ENCODE measurements at places on chromosomes 5 and 9.

DNA sequence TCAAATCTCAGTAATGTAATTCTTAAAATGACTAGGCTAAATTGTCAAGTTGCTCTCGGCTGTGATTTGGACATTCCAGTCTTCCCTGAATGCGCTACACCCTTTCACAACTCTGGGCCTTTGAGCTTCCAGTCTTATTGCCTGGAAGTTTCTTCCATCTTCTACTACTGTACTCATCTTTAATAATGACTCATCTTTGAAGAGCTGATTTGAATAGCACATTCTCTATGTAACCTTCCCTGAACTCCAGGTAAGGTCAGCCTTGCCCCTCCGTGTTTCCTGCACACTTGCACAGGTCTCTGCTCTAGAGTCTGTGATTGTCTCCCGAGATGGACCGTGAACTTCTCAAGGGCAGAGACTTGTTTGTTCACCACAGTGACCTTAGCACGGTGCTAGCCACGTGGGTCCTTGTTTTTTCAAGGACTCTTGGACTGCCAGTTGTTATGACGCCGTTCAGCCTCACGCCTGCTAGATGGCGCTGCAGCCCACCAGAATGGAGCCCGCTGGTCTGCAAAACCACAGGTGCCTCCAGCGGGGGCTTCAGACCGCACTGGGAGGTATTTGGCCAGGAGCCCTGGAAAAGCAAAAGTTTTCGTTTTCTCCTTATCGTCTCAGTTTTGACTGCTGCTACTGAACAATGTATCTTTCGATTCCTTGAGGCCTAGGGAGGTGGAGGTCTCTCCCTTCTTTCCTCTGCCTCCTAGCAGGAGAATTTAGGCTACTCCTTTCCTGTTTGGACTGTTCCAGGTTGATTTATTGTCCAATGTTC lies 44.4 kb downstream of the SEC61B start:
- no peak for DNase-seq

DNA sequence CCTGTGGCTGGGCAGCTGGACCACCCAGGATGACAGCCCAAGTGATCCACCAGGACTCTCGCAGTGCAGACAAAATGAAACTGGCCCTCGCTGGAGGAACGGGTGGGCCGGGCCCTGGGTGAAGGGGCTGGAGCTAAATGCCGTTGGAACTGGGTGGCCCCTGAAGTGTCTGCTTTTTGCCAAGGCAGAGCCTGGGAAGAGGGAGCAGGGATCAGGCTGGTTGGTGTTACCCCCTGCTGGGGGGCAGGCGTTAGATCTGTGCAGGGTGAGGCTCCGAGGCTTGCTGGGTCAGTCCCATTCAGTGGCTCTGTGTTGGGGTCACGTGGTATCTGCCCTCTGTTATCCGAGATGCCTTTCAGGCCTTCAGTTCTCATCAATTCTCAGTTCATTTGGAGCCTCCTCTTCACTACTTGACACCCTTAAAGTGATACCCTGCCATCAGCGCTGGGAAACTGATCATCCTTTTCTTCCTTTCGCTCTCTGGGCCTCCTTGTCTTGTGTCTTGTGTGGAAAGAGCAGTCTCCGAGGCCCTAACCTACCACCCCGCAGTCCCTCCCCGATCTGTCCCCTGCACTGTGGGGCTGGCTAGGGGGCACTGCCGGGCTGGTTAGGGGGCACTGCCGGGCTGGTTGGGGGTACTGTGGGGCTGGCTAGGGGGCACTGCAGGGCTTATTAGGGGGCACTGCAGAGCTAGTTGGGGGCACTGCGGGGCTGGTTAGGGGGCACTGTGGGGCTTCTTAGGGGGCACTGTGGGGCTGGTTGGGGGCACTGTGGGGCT lies 37.3 kb downstream of the COL5A1 start:
- DNase-seq: no peak

DNA sequence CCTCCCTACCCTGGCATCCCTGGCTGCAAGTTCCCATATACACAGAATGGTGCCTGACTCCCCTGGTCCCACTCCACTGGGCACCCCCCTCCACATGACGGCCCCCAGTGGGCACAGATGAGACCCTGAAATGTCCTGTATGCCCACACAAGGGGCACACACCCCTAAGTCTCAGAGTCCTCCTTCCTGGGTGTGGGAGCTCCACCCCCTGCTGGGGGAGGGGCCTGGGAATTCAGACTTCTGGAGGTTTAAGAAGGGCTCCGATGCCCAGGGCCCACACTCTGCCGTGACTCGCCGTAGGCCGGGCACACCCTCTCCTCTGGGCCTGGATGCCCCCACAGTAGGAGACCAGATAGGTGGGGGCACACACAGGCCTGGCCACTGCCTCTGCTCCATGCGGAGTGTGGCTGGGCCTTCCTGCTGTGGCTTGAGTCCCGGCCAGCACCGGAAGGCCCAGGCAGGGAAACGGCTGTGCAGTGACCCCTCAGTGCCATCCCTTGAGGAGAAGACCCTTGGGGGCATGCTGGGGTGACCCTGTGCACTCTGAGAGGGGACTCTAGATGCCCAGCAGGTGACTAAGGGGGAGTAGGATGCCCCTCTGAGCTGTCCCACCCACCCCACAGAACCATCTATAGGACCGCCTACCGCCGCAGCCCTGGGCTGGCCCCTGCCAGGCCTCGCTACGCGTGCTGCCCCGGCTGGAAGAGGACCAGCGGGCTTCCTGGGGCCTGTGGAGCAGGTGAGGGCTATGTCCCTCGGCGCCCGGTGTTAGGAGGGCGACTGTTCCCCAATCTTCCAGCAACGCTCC lies 6.5 kb downstream of the EGFL7 start:
- no peak for DNase-seq

GRCh38 chr9:112124156-112124555 lies 50.9 kb downstream of the SUSD1 start:
- DNase-seq: no peak

DNA sequence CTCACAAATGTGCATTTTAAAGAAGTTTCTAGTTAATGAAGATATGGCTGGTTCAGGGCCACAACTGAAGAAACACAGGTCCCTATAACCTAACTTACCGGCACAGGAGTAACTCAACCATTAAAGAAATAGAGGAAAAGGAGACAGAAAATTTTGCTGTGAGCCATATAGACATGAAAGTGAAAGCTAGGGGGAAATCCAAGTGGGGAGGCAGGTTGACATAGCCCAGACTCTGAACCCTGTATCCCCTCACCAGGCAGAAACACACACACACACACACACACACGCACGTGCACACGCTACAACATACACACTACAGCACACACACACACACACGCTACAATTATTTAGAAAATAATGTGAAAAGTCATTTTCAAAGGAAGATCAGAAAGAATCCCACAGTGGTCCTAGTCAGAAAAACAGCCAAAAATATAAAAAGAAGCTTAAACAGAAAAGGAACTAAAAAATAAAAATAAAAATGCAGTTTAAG lies 856.4 kb upstream of the CDH6 start:
- no peak for DNase-seq

GRCh38 chr5:87231037-87231808 lies 36.5 kb upstream of the RASA1 start:
- no peak for DNase-seq

GRCh38 chr9:127366594-127366993 lies 30.4 kb upstream of the SLC2A8 start:
- DNase-seq: no peak

GRCh38 chr5:178278358-178279023 lies 45.9 kb upstream of the PHYKPL start:
- DNase-seq: no peak

DNA sequence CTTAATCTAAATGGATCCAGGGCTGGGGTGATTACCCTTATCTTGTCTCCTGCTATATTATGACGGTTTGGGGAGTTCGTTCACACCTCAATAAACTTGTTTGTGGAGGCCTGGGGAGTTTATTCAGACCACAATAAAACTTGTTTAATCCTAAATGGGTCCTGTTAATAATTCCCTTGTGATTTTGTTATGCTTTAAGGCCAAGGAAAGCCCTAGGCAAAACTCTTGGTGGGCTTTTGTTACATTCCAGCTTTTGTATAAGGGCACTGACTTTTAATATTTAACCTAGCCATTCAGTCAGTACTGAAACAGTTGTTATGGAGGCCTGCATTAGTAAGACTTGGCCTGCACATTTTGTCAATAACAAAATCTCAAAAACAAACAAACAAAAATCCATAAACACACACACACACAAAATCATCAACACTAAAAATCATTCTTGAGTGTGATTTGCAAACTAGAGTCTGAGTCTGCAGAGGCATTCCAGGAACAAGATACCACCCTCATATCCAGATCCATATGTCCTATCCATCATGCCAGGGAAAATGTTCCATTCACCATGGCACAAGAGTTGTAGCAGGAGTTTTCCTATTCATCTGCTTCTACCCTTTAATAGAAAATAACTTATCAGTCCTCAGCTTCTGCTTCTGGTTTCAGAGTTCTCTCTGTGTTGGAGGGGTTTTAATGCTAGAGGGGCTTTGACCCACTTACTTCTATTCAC lies 421.7 kb downstream of the AGTPBP1 start:
- DNase-seq: no peak

DNA sequence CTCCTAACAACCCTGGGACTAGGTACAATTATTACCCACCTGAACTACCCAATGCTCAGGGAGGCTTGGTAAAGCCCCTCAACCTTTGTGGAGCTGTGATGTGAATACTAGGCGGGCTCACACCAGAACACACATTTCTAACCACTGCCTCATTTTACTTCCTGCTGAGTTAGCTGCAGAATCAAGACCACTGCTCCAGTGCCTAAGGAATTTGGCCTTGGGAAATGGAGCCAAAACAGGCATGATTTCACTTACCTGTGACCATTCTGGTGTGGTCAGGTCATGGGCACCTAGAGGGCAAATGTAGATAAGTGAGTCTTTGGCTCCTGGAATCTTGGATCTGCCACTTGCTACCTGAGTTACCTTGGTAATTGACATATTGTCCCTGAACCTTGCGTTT lies 5.2 kb downstream of the WWC1 start:
- DNase-seq: no peak

DNA sequence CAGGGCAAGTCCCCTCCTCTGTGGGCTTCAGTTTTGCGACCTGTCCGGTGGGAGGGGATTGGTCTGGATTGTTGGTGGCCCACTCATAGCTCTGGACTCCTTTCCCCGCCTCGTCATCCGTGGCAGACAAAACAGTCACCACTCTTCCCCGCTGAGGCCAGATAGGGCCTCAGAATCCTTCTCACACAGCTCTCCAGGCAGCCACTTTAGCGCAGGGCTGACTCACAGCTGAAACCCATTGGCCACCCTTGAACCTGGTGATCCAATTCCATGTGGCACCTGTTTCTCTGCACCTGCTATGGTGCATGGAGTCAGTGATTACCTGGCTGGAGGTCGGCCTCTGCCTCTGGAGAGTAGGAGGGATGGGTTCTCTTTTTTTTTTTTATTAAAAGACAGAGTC lies 15.8 kb upstream of the CACFD1 start:
- no peak for DNase-seq

- no peak for DNase-seq
Measured at GRCh38 chr5:151222790-151223446, 974 bp downstream of the CCDC69 start.

DNA sequence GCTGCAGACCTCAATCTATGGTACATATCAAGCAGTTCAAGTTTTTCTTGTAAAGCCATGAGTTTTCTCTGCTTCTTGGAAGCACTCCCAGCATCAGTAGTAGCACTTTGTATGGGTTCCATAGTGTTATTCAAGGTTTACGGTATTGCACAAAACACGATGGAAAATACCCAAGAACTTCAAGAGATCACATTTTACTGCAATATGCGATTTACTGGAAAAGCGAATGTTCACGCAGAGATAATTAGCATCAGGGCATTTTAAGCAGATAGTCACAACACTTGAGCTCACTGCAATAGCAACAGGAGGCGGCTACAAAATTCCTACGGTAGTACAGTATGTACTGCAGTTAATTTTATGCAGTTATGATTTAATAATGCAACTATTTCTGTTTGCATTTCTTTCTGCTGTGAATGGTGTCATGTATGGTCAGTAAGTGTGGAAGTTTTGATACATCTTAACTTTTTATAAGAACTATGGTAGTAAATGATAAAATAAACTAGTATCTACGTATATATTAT lies 200.8 kb downstream of the SMARCA2 start:
- no peak for DNase-seq

- DNase-seq: no peak
Measured at GRCh38 chr9:71115448-71115975, 5.9 kb downstream of the TRPM3 start.

DNA sequence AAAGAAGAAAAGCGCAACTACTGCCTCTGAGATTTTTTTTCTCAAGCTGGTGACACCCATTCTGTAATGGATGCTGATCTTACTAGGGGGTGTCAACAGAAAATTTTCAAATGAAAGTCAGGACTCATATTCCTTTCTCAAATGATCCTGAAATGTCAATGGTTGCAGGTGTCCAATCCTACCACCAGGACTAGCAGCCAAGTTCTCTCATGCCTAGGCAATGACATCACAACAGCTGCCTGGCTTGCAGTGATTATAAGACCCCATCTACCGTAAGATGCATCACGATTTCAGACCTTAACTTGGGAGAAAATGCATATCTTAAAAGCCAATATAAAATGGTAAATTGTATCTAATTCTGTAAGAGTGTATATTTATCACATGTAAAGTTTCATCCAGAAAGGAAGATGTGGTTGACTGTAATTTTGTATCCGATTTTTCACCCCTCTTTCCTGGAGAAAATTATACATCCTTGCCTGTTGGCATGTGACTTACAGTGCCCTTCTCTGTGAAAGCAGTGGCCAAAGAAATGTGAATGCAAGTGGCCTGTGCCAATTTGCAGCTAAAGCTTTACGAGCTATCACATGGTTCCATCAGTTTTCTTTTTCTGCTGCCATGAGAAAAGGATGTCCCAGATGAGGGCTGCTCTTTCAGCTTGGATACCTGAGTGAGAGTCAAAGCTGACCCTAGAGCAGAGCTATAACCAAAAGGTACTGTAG lies 104.4 kb downstream of the DENND1A start:
- DNase-seq: no peak

DNA sequence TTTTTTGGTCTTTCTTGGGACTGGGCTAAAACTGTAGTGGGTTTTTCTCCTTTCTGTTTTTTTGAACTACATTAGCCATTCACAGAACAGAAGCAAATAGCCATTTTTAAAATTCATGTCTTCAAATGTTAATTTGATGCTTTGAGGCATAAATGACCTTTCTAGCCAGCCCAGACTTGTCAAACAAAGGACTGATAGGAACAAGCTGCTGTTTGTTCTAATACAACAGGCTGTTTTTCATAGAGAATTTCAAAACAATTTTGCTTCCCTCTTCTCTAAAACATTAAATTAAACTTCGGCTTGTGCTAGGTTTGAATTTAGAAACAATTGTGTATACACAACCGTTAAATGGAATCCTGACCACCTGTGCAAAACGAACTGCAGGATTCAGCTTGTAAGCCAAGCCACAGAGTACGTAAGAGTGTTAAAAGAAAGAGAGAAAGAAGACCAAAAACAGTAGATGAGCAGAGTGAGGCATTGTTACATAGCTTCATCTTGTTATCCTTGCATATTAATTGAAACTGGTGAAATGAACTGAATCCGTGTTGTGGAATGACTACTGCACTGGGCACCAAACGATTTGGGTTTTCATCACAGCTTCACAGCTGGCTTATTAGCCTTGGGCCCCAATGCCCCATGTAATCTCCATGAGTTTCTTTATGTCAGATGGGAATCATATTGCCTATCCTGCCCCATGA lies 100.0 kb downstream of the ZSWIM6 start:
- no peak for DNase-seq

GRCh38 chr9:29806937-29807618 lies 2233.8 kb upstream of the C9orf72 start:
- no peak for DNase-seq

- DNase-seq: no peak
Measured at GRCh38 chr9:105006514-105006913, 78.6 kb upstream of the ABCA1 start.
